ENCODE measurements at places on chromosomes 13 and 19.

DNA sequence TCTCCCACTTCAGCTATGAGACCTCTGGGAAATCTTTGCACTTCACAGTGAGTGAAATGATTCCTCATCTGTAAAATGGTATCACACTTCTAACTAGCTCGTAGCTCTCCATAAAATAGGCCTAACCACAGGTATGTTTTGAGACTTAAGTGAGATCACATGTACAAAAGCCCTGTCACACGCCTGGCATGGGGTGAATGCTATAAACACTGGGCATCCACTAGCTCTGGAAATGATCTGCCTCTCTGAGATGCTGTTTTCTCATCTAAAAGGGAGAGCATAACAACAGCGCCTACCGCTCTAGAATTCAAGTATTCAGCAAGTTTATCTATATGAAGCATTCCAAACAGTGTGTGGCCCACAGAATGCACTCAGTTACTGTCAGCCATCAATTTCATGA lies 2.2 kb downstream of the AKT2 start:
- DNase-seq: no peak

DNA sequence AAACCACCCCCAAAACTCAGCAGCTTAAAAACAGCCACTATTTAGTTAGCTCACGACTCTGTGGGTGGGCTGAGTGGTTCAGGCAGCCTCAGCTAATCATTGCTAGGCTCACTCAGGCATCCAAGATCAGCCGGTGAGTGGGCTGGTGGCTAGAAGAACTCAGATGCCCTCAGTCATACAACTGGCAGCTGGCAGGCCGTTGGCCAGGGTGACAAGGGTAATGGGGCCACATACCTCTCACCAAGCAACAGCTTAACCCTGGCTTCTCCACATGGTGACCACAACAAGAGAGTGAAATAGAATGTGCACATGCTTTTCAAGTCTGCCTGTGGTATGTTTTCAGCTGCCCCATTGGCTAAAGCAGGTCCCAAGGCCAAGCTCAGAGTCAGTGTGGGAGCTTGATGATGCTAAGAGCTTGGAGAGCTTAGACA lies 435.4 kb upstream of the TSHZ3 start:
- no peak for DNase-seq

DNA sequence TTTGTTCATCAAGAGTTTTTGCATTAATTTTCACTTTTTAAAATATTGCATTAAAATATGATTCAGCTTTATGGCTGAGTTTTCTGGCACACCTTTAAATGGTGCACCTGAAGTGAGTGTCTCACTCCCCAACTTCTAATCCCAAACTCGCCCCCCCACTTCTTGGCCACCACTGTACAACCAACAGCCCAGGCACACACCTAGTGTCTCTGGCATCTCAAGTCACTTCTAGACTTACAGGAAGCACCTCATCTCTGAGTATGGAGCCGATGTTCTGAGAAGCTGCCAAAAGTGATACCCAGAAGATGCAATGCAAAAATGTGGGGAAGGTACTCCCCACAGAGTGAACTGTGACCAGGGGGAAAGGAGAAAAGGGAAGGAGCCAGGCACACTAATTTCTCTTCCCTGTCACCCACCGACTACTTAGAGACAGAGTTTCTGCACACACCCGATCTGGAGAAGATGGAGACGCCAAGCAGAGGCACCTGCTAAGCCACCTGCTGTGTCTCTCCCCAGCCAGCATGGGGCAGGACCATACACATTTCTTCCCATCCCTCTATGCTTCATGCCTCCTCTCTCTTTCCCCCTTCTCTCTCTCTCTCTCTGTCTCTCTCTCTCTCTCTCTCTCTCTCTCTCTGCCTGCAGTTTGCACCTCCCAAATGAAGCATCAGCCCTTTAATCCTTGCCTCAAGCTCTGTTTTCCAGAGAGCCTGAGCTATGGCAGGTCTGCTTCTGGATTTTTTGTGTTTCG lies 155.3 kb upstream of the ZNF507 start:
- no peak for DNase-seq

- no peak for DNase-seq
These were observed 68.1 kb upstream of the SLC10A2 start for GRCh38 chr13:103134271-103134670.

- DNase-seq: no peak
These were observed 702 bp downstream of the PTH2 start for GRCh38 chr19:49422407-49423070.

- DNase-seq: peak; percentile 21
These were observed 17.8 kb downstream of the SPC24 start for GRCh38 chr19:11137542-11138384.

GRCh38 chr13:23651887-23652286 lies 81.7 kb downstream of the TNFRSF19 start:
- no peak for DNase-seq

GRCh38 chr19:44280916-44281315 lies 21.2 kb downstream of the ZNF233 start:
- no peak for DNase-seq

GRCh38 chr19:35438096-35438495 lies 10.0 kb upstream of the FFAR2 start:
- DNase-seq: no peak

- DNase-seq: no peak
These were observed 18.9 kb downstream of the ADGRE3 start for GRCh38 chr19:14655726-14656125.

DNA sequence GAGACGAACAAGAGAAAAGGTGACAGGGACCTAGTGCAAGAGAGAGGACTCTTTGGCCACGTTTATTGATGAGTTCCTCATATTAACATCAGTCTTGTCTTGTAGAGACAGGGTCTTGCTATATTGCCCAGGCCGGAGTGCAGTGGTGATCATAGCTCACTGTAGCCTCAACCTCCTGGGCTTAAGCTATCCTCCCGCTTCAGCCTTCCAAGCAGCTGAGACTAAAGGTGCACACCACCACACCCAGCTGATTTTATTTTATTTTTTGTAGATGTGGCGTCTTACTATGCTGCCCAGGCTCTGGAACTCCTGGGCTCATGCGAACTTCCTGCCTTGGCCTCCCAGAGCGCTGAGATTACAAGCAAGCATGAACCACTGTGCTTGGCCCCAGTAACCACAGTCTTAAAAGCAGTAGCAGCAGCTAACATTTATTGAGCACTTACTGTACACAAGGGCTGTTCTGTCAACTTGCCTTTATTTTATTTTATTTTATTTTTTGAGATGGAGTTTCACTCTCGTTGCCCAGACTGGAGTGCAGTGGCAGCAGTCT lies 1.1 kb upstream of the SH2D3A start:
- no peak for DNase-seq

GRCh38 chr19:2308114-2308556 lies at the start of gene LINGO3:
Gene LINGO3, minus strand, starts transcription at chr19:2308154. Its CDS starts 16,378 bp downstream, at chr19:2291776.
- no peak for DNase-seq

DNA sequence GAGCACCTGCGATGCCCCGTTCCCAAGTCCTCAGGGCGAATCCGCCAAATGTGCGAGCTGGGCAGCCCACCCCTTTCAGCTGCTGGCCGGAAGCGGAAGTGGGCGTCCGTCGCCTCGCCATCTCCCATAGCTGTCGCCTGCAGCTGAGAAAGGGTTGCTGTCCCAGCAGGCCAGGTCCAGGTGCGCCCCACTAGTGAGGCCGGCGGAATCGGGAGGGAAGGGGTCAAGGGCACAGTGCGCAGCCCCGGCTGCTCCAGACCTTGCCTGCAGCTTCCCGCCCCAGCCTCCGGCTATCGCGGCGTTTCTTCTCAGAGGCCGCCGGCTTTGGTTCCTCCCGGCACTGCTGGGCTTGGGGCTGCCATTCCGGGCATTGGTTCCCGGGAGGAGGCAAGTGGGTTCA lies at the start of gene ZNF177:
Gene ZNF177, plus strand, starts transcription at position 109 of the 400 bp plus-strand sequence. CDS start 15,299 bp downstream, outside the sequence.
- DNase-seq: no peak

DNA sequence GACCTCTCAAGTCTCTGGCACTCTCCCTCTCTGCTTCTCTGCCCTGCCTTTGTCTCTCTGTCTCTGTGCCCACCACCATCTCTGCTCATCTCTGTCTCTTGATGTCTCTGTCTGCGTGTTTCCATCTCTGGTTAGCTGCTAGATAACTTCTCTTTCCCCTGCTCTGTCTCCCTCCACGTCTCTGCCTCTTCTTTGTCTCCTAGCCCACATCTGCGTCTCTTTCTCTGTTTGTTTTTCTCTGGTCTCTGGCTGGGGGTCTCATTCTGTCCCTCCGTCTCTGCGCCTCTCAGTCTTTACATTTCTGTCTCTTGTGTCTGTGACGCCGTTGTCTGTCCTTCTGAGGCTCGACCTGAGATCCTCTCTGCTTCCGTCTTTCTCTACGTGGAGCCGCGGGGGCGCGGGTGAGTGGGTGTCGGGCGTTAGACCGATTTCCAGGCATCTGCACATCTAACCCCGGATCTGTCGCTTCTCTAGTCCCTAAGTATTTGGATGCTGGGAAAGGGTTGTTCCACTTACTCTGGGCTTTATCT lies 386 bp downstream of the GIPR start:
- DNase-seq: no peak

DNA sequence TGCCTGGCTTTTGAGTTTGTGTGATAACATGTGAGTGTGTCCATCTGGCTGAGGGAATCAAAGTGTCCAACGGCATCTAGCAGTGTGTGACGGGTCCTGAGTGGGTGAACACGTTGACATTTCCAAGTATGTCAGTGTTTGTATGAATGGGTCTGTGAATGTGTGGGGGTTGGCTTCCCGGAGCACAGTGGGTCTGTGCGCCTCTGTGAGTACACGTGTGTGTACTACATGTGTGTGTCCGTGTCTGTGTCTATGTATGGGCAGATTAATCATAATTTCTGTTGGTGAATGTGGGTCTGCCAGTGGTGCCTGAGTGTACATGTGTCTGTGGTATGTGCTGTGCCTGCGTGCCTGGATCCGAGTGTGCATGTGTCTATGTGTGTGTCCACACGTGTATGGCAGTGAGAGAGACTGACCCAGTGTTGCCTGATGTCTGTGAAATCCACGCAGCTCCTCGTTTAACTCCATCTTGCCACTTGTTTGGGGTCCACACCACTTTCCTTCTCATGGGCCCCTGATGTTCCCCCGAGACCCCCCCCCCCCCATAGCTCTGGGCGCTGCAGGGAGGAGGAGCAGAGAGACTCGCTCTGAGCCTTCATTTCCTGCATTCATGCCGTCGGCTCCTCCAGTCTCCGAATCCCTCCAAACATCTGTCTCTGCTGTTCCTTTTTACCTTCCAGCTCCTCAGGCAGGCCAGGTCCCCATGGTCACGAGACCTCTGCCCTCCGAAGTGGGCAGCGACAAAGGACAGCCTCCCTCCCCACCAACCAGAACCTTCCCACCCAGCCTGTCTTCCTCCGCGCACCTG lies 5.3 kb downstream of the CCDC8 start:
- no peak for DNase-seq

DNA sequence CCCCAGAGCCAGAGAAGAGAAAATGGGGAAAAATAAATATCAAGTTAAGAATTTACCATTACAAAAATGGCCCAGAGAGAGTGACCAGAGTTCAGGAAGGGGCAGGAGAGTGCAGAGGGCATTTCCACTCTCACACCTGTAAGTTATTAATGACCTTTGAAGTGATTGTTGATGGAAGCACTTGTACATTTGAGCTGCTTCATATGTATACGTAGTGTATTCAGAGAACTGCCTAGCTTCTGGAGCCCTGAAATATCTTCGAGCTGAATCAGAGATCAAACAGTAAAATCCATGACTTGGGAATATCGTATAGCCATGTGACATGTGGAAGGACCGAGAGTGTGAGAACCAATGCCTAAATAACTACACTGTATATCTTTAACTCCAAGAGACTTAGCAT lies 49.2 kb upstream of the PCCA start:
- no peak for DNase-seq

DNA sequence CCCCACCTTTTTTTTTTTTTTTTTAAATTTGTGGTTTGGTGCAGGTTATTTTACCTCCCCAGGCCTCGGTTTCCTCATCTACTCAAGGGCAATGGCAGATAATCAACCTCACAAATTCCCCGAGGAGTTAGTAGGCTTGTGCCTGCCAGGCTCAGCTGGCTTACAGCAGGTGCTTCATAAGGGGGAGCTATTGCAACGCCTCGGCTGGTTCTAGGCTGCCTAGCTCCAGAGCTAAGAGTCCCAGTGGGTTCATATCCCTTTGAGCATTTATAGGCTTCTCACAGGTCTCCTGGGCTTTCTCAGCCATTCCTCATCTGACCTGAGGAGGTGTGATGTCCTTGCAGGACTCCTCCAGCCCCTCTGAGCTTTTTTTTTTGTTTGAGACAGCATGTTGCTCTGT lies 10.6 kb downstream of the BCKDHA start:
- no peak for DNase-seq

DNA sequence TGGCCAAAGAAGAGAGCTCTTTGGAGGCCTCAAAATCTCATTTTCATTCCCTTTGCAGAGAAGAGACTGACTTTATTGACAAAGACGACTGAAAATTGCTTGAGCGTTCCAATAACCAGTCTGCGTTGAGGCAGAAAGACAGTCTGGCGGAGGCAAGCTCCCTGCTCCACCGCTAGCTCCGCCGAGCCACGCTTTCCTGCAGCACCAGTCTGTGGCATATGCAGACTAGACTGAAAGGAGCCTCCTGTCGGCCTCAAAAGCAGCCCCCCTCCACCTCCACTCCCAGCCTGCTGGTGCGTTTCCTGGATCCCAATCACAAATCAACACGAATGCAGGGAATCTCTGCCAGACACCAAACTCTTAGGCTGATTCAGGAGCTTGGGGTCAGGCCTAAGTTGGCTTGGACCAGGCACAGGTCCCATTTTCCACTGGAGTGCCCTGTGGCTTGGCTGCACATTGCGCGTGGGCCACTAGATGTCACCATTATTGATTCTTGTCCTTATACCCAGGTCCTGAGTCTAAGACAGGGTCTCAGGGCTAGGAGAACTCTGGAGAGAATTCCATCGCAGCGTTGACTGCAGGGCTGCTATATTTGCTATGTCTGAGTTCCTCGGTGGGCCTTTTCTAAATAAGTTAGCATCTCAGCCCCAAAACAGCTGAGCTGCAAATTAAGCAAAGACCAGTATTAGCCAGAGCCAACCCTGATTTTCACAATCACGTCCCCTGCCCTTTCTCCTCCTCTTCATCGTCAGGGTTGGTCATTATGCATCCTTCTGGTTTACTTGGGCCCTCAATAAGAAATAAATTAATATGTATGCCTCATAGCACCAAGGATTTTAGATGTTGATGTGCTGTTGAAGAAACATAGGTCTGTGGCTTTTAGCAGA lies 5.2 kb upstream of the ZNF507 start:
- peak; percentile 12 for DNase-seq

Data from stimulated activated CD8-positive, alpha-beta memory T cell treated with anti-CD3 and anti-CD28 coated beads, Interleukin-2, amount 100 ng/mL, for 1 hour (primary cell).